ENCODE measurements at places on chromosomes 6 and 20.

DNA sequence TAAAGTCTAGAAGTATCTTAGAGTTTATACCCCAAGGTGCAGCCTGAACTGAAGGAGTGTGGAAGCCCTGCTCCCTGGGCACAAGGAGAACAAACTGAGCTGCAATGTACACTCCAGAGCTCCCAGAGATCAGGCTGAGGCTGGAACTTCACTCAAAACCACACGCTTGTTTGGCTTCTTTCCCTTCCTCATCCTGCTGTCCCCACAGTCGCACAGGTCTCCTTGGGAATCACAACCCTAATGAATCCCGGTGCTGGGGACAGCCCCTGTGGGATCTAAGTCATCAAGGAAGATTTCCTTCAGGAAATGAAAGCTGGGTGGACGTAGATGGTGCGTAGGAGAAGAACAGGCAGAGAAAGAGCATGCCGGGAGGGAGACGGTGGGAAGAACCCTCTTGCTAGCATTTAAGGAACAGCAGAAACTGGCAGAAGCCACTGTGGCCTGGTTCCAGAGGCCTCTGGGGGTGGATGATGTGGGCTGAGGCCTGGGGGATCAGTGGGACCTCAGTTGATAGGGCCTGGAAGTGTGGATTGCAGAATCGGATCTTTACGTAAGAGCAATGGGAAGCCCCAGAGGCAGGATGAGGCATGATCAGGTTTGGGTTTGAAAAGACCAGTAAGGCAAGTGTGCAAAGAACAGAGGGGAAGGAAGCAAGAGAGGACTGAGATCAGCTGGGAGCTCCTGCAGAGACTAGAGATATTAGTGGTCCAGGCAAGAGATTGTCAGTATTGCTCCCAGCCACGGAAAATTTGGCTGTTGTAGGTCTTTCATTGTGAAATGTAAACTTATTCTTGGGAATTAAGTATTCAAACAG, 21.4 kb downstream of the CYP24A1 start:
- no peak for DNase-seq

DNA sequence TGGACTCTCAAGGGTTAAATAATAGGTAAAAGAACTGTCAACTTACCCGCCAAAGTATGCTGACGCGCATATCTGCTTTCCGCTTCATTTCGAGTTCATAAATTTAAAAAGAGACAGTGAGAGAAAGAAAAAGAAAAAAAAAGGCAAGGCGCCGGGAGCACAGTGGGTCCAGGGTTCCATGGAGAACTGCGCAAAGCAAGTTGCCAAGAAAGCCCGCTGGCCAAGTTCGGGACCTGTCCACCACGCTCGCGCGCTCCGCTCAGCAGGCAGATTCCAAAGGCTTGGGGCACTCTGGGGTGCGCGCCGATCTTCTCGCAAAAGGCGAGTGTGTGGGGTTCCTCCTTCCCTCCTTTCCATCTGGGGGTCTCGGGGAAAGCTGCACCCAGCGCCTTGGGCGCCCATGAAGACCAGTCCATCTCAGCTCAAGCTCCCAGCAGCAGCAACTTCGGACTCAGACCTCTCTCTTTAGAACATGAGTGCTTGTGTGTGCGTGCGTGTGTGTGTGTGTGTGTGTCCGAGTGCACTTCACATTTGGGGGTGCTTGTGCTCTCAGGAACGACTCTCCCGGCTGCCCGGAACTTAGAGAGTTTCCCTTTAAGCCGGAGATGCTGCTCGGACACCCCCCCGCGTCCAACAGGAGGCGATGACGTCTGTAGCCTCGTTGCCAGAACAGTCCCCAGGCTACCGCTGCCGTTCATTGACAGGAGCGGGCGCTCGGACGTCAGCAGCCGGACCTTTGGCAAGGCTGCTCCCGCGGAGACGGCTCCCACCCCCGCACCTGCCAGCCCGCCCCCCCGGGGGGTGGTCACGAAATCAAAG, 180.0 kb downstream of the TBXT start:
- DNase-seq: no peak

DNA sequence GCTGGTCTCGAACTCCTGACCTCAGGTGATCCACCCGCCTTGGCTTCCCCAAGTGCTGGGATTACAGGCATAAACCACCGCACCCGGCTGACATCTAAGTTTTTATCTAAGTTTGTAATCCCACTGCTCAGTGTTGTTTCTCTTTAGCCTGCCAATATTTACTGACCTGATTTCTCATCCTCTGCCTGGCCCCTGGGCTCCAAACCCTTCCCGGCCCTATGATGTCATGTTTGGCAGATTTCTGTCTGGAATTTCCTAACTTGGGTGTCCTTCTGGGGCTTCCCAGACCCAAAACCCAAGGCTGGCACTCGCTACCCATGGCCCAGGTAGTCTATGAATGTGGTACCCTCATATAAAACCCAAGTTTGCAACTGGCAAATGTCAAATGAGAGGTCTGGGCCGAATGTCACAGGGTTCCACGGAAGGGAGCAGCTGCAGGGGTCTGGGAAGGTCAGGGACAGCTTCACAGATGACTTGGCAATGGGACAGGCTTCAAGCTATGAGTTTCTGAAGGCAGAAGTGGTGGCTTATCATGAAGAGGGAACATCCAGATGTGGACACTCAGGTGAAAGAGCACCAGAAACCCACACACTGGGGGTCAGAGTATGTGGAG, 54.9 kb downstream of the TMEM170B start:
- no peak for DNase-seq

GRCh38 chr20:20697325-20697845, 15.1 kb downstream of the RALGAPA2 start:
- no peak for DNase-seq

DNA sequence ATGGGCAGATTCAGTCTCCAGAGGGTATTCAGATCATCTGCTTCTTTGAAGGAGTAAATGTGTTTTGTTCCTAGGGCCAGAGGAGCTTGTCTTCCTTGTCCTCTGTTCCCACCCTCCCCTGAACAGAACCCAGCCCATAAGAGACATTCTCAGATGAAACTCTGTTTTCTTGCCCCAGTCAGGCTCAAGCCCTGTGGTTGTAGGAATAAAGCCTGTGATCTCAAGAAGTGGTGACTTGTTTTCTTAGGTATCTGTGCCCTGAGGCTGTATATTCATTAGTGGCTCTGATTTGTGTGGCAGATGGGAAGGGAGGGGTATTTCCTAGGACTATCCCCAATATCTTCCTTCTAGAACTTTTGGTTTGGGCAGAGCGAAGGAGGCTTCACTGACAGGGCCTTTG, 27.9 kb downstream of the GSS start:
- no peak for DNase-seq

DNA sequence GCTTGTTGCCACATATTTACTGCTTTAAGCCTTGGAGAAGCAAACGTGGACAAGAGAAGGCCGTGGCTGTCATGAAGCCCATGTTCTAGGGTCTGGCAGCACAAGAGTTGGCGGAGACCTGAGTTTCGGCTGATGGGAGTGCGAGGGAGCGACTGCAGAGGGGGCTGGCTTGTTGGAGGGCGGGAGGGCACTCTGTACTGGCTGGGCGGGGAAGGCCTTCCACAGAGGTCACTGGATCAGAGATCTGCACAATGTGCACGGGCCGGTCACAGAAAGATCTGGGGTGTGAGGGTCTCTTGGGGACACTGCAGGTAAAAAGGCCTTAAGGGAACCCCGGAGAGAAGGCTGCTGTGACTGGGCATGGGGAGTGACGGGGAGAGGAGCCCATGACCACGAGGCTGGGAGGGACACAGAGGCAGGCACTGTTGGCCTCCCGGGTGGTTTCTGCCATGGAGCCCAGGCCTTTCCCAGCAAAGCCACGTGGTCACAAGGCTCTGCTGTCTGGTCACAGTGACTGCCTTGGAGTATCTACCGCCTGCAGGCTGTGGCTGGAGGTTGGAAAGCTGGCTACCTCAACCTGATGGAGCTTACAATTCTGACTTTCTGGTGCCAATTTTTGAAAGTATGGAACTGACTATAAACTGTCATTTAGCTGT, 23.8 kb downstream of the FOXC1 start:
- no peak for DNase-seq

Data from activated naive CD4-positive, alpha-beta T cell (primary cell).